ENCODE measurements at places on chromosomes 11 and 22. TPM values are rescaled to one million over a fixed set of nuclear protein-coding genes. Genes with fewer than 3 reads are reported as not detected.

The APOA4 gene
- not detected for total RNA-seq

The TENM4 gene
- total RNA-seq: 38.1 TPM

The PNPLA3 gene
- 31.2 TPM for total RNA-seq

The SYT7 gene
- 4.1 TPM for total RNA-seq

The GUCY1A2 gene
- 4.0 TPM for total RNA-seq

DNA sequence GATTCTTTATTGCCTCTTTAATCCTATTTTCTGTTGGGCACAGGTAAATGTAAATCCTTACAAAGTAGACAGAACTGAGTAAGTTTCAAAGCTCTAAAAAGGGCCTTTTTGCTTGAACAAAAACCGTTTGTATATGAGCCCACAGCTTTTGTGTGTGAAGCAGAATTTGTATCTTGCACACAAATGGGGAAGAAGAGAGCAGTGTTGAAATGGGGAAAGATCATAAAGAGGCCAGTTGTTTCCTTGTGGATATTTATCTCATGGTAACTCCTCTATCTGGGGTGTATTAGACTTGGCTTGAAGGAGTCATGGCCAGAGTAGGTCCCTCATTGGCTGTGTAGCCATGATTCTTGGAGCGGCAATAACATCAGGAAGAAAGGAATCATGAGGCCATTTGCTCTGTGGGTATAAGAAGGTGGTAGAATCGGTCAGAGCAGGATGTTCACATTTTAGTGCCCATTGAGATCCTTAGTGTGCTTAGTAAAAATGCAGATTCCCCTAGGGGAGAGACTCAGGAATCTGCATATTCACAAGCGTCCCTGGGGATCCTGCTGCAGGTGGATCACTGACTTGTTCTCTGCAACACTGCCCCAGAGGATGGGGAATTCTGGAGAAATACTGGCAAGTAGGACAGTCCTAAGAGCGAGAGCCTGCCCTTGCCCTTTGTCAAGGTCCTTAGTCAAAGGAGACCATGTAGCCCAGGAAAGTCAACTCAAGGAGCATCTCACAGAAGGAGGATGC, 126.5 kb downstream of the LDLRAD3 start:
- DNase-seq: no peak
- no peaks in the 10 kb centered on the region for H3K27me3 ChIP-seq
- peaks cover 41% of the 10 kb centered on the region for H3K4me1 ChIP-seq

DNA sequence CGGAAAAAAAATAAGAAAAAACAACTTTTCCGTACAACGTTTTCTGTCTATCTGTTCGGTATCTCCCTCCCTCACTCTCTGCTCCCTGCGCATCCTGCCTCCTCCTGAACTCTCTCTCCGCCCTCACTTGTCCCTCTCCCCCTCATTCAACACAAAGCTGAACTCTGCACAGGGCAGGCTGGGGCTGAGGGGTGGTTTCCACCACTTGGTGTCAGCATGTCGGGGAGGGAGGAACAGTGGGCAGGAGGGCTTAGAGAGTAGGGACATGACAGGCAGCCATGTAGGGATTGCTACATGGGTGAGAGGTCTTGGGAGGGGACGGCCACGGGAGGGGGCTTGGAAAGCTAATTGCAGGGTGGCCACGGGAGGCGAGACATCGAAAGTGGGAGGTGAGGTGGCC, 17.6 kb downstream of the SLC22A12 start:
- peaks cover 25% of the 10 kb centered on the region for H3K4me1 ChIP-seq
- H3K4me3 ChIP-seq: no peak overlapping the region
- no peaks in the 10 kb centered on the region for H3K36me3 ChIP-seq
- no peak for DNase-seq
- peak overlapping the region; percentile 19 for H3K27ac ChIP-seq

DNA sequence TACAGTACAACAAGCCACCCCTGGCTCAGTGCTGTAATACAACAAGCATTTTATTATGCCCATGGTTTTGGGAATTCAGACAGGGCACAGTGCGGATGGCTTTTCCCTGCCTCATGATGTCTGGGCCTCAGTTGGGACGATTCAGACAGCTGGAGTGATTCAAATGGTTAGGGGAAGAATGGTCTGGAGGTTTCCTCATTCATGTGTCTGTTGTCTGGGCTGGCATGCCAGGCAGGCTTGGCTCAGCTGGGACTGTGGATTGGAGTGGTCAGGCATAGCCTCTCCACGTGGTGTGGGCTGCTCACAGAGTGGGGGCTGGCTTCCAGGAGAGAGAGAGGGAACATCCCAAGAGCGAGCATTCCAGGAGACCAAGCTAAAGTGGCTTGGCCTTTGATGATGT, 164.4 kb downstream of the C11orf91 start:
- DNase-seq: no peak
- no peak overlapping the region for H3K4me3 ChIP-seq
- peaks cover 3% of the 10 kb centered on the region for H3K4me1 ChIP-seq
- H3K27ac ChIP-seq: no peak overlapping the region
- H3K36me3 ChIP-seq: no peaks in the 10 kb centered on the region

- peak overlapping the region; percentile 4 for H3K4me3 ChIP-seq
- peak; percentile 4 for DNase-seq
- H3K36me3 ChIP-seq: no peaks in the 10 kb centered on the region
- H3K27ac ChIP-seq: peak overlapping the region; percentile 46
Observed at GRCh38 chr11:84103096-84103495, 816.9 kb upstream of the CCDC90B start.

GRCh38 chr11:59877784-59878183, 798 bp upstream of the OOSP3 start:
- H3K4me1 ChIP-seq: no peaks in the 10 kb centered on the region
- H3K4me3 ChIP-seq: no peak overlapping the region
- DNase-seq: no peak
- no peak overlapping the region for H3K27ac ChIP-seq
- H3K27me3 ChIP-seq: no peaks in the 10 kb centered on the region

DNA sequence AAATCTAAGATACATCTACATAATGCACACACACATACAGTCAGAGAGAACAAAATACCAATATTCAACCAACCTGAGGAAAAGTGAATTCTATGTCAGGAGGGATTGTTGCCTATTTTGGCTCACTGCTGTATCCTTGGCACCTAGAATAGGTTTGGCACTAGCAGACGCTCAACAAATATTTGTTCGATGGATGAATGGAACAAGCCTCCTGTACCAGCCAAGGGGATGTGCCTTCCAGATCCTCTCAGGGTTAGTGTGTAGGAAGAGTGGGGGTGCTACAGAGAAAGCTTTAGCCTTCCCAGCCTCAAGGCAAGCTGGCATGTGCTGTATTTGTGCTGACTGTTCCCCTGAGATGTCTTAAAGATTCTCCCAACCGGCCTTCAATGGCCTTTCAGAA, 23.3 kb upstream of the POU2AF1 start:
- DNase-seq: no peak
- H3K27me3 ChIP-seq: peaks cover 4% of the 10 kb centered on the region
- H3K4me3 ChIP-seq: no peak overlapping the region

DNA sequence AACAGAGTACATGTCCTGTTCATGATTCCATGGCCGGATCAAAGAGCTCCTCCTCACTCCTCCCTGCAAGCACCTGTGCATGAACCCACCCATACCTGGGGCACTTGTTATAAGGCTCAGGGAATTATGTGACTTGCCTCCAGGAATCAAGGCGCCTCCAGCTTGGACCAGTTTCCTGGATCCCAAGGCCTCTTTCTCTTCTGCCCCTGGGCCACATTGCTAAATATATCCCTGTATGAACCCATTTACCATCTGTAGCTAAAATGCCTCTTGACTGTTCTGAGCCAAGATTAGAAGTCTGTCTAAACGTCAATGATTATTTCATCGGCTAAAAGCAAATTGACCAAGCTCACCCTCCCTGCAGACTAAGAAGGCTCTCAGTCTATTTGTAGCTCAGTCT, 135.6 kb downstream of the KIRREL3 start:
- H3K4me1 ChIP-seq: peaks cover 23% of the 10 kb centered on the region
- no peak for DNase-seq
- peak overlapping the region; percentile 21 for H3K27ac ChIP-seq
- H3K36me3 ChIP-seq: no peaks in the 10 kb centered on the region

- peaks cover 17% of the 10 kb centered on the region for H3K4me1 ChIP-seq
- H3K27ac ChIP-seq: no peak overlapping the region
- H3K36me3 ChIP-seq: peaks cover 66% of the 10 kb centered on the region
- DNase-seq: no peak
- no peaks in the 10 kb centered on the region for H3K27me3 ChIP-seq
Observed at GRCh38 chr22:49882519-49883293, 29.1 kb downstream of the ZBED4 start.

- H3K27me3 ChIP-seq: no peaks in the 10 kb centered on the region
- no peak for DNase-seq
- no peaks in the 10 kb centered on the region for H3K4me1 ChIP-seq
- no peak overlapping the region for H3K4me3 ChIP-seq
Observed at GRCh38 chr11:1854132-1854948, 1.5 kb downstream of the LSP1 start.

DNA sequence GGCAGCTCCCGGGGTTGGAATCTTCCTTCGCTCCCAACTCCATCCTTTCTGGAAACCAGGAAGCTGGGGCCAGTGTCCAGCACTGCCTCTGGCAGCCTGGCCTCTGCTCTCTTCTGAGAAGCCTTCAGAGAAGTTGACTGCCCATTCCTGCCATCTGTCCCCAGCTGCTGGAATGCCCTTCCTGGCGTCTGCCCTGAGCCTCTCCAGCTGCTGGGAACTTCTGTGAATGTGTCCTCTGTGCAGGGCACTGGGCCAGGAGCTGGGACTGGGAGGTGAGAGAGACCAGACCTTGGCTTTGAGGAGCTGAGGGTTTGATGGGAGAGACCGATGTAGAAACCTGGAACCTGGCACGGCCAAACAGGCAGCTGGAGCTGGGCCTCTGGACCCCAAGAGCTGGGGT, 5.9 kb upstream of the SOX10 start:
- peaks cover 2% of the 10 kb centered on the region for H3K36me3 ChIP-seq
- H3K27me3 ChIP-seq: peaks cover 7% of the 10 kb centered on the region
- DNase-seq: no peak

GRCh38 chr11:95451682-95452081, 220.7 kb upstream of the SESN3 start:
- H3K27ac ChIP-seq: no peak overlapping the region
- no peak for DNase-seq

- peaks cover 2% of the 10 kb centered on the region for H3K27me3 ChIP-seq
- no peaks in the 10 kb centered on the region for H3K36me3 ChIP-seq
- H3K4me1 ChIP-seq: peaks cover 12% of the 10 kb centered on the region
- no peak for DNase-seq
- peak overlapping the region; percentile 57 for H3K27ac ChIP-seq
- no peak overlapping the region for H3K4me3 ChIP-seq
Observed at GRCh38 chr11:122785031-122785541, 53.2 kb upstream of the CRTAM start.

- no peaks in the 10 kb centered on the region for H3K4me1 ChIP-seq
- peaks cover 8% of the 10 kb centered on the region for H3K27me3 ChIP-seq
- DNase-seq: no peak
- no peak overlapping the region for H3K4me3 ChIP-seq
- H3K27ac ChIP-seq: no peak overlapping the region
- H3K36me3 ChIP-seq: no peaks in the 10 kb centered on the region
Observed at GRCh38 chr11:101323997-101324396, 194.4 kb upstream of the PGR start.

DNA sequence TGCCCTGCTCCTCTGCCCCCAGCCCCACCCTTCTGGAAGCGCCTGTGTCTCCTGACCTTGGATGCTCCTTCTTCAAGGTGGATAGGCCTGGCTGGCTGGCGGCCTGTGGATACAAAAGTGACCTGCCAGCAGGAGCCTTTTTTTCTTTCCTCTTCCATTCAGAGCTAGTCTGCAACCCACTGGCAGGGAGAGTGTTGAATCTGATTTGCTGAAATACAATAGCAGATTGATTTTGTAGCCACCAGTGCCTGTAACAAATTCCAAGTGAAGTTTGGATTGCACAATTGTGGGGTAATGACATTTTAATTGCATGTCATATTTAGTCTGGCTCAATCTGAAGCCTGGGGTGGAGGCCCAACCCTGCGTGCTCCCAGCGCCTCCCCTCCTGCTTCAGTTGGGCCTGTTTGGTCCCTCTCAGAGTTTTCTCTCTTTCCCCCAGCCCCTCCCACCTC, 97.2 kb downstream of the GRIK4 start:
- H3K36me3 ChIP-seq: no peaks in the 10 kb centered on the region
- no peak for DNase-seq
- peaks cover 30% of the 10 kb centered on the region for H3K4me1 ChIP-seq
- H3K27me3 ChIP-seq: peaks cover 21% of the 10 kb centered on the region
- H3K27ac ChIP-seq: no peak overlapping the region

- no peak overlapping the region for H3K4me3 ChIP-seq
- no peaks in the 10 kb centered on the region for H3K36me3 ChIP-seq
- no peaks in the 10 kb centered on the region for H3K27me3 ChIP-seq
- peak overlapping the region; percentile 60 for H3K27ac ChIP-seq
Observed at GRCh38 chr22:37940698-37941376, 12.6 kb downstream of the C22orf23 start.

DNA sequence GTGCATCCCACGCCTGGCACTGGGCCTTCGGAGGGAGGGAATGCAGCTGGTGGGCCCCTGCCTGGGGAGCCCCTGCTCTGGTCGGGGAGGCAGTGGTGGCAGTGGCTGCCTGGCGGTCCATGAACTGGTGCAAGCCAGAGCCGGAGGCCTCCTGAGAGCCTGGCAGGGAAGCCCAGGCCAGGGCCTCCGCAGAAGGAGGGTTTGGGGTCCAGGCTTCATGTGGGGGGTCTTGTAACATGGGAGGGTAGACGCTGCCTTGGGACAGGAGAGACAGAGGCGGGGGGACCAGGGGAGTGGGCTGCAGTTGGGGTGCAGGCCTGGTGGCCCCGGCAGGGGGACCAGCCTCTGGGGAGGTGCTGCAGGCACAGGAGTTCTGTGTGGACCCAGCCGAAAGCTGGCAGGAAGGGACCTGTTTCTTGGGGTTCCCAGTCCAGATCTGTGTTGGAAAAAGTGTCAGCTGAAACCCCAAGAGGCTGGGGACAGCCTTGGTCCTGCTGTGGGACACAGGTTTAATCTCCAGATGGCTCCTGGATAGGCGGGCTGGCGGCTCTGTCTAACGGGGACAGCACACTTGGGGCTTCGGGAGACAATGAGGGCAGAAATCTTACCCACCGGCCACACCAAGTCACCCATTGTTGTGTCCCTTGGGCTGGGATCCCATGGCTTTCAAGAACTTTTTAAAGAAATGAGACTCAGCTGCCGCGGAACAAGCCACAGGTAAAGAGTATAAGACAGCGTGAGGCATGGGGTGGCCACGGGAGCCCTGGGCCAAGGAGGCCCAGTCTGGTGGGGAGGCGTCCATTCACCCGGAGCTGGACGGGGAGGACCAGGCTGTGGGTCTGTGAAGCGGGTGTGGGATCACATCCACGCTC, 73.5 kb downstream of the KCNQ1 start:
- H3K27me3 ChIP-seq: no peaks in the 10 kb centered on the region
- no peaks in the 10 kb centered on the region for H3K36me3 ChIP-seq
- no peak overlapping the region for H3K4me3 ChIP-seq
- H3K27ac ChIP-seq: no peak overlapping the region
- H3K4me1 ChIP-seq: no peaks in the 10 kb centered on the region
- no peak for DNase-seq
